ENCODE measurements at places on chromosomes 12 and 14.

- DNase-seq = no peak
These were observed 49.4 kb downstream of the LTBP2 start for GRCh38 chr14:74562515-74563232.

DNA sequence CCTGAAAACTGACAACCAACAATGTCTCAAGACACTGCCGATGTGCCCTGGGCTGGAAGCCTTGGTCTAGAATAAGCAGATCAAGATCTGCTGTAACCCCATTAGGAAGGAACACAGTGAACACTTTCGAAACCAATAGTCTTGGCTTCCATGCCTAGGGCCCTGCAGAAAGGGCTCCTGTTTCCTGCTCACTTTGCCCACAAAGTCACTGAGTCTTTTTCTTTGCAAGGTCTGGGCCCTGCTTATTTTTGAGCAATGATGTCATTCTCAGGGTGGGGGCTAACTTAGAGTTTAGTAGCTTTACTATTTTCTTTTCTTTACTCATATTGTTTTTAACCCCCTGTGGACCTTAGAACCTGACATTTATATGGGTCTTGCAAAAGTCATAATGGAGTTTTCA lies 704.2 kb upstream of the TMEM132C start:
- no peak for DNase-seq

GRCh38 chr12:39071611-39072010 lies 166.2 kb upstream of the CPNE8 start:
- no peak for DNase-seq

GRCh38 chr14:40784860-40785259 lies 821.8 kb upstream of the LRFN5 start:
- DNase-seq = no peak

DNA sequence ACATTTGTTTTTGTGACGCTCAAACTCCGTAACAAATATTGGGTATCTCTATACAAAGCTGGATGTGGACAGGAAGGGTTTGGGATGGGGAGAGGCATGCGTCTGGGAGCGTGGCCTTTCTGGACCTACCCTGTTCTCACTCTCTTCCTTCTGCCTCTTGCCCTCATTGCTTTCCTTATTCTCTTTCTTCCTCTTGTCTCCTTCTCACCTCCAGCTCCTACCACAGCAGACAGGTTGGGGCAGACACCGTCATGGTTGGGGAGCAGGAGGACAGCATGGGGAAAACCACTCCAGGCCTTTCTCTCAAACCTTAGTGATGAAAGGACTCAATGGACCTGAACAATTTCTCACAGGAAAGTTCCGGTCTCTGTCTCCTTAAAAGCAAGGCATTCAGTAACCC lies 465.3 kb downstream of the RAD51B start:
- DNase-seq = no peak

GRCh38 chr14:22844221-22845102 lies 8.1 kb downstream of the MMP14 start:
- DNase-seq = no peak

GRCh38 chr12:123142921-123143735 lies 7.8 kb downstream of the PITPNM2 start:
- DNase-seq = no peak

DNA sequence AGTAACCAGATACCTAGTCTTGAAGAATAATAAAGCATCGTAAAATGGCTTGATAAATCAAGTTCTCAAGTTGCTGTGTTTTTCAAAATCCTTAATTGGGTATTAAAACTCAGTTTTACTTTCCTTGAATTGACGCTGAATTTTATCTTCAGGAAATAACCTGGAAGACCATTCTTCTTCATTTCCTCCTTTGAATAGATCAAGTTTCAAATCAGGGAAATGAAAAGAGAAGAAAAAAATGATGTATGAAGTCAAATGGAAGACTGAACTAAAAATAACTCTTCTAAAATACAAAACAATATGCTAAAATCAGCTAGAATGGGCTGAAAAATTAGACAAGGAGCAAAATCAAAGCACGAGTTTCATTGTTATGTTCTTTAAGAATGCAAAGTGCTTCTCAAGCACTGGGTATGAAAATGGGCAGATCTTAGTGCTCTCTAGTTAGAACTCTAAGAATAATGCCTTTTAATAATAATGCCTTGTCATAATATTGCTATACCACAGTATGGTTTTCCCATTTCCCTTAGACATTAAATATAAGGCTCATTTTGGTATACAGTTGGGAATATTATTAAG lies 54.6 kb upstream of the CLEC14A start:
- DNase-seq = no peak

DNA sequence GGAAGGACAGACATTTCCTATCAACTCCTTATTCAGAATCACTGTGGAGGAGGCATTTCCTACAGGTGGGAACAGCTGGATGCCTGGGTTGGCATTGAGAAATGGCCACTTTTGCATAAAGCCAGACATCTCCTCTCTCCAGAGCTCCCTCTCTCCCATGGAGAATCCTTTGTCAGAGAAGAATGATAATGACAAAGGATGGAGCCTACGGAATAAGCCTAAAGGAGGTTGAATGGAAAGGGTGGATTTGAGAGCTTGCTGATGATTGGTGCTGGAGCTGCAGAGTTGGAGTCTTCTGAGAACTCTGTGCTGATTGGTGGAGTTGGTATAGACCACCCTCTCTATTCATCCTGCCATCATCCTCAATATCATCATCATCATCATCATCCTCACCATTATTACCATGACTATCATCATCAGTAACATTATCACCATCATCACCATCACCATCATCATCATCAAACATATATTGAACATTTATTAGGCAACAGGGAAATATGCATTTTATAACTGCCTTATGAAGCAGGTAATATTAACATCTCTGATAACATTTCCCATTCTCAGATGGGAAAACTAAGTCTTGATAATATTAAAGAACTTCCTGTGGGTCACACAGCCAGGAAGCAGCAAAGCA lies 89.2 kb upstream of the HSPB8 start:
- DNase-seq = no peak

DNA sequence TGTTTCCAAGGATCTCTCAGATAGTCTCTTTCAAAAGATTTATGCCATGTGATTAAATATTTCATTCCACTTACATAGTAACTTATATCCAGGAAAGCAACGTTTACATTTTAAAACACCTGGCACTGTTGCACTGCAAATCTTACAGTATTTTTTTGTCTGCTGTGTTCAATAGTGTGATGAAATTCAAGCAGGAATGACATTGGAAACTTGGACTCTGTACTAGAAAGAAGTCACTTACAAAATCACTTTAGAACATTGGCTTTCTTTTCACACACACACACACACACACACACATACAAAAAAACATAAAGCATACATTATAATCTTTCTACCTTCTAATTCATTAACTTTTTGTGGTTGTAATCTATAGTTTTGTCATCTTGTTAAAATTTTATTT lies 66.2 kb upstream of the USP15 start:
- DNase-seq = no peak

All from D721Med (cell line).